ENCODE measurements at places on chromosomes 6 and 20.

- no peak for DNase-seq
These were observed 94.5 kb downstream of the PTPRK start for GRCh38 chr6:128425856-128426255.

DNA sequence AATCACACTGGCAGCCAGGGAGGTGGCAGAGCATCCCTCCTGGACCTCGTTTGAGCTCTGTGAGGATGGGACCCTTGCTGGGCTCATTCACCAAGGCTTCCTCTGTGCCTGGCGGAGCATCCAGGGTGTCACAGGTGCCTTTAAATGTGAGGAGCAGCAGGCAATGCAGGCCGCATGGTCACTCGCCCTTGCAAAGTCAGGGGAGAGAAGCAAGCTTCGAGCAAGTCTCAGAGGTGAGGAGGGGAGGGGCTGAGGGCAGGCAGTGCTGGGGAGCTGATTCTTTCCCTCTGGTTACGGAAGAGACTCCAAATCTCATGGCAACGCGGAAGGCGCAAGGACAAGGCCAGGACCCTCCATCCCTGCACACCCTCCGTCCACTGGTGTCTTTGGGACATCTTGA, 182.7 kb upstream of the PMEPA1 start:
- DNase-seq: no peak

DNA sequence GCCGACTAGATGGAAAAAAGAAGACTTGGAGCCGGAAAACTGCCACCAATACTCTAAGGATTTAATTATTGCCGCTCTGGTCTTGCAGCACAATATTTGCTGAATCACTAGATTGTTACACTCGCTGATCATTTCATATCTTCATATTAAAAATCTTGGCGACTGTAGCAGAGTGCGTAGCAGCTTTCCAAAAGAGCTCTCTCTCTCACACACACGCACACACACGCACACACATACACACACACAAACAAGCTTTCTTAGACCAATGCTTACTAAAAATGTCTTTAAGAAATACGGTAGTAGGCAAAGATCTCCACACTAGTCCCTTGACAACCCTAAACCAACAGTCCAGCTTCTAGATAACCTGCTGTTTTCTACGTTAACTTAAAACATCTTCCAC, 7.7 kb downstream of the GRIK2 start:
- no peak for DNase-seq

DNA sequence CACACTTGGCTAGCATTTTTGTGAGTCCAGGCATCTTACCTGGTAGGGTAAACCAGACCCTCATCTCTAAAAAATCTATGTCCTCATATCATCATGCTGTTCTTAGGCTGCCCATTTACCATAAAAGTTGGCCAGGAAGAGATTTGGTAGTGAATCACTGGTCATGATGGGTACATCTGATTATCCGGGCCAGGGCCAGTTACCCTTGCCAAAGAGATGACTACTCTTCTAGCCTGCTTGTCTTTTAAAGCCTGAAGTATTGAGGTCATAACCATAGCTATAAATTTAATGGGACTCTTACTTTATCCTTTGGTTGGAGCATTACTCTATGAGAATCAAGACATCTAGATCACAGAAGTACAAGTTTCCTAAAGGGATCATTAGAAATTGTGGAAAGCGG, 276.8 kb downstream of the TENT5A start:
- no peak for DNase-seq

GRCh38 chr6:43706788-43707187, 19.2 kb upstream of the MRPS18A start:
- DNase-seq: no peak

DNA sequence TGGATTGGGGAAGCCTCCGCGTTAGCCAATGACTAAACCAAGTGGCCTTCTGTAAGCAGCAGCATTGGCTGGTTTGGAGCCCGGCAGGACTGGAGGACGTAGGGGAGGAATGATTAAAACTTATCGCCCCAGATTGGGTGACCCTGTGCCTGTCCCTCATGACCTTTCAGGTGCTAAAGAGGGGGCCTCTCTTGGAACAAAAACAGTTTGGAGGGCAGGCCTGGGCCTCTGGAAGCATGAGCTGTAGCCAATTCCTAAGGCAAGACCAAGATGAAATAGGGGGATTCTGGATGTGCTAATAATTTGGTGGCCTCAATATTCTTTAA, 1.4 kb downstream of the GMPR start:
- DNase-seq: peak; percentile 43

DNA sequence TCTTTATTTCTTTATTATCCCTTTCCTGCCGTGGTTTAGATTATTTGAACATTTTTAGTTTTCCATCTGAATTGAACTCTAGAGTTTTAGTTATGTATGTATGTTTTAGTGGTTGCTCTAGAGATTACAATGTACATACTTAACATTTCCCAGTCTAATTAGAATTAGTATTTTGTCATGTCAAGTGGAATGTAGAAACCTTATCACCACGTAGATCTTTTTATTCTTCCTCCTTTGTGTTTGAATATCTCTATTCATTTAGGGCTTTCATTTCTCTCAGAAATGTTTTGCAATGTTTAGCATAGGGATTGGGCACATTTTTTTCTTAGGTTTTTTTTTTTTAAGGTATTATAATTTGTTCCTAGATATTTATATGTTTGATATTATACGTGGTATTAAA, 73.1 kb upstream of the EZR start:
- no peak for DNase-seq

- DNase-seq: no peak
These were observed 116.0 kb upstream of the JARID2 start for GRCh38 chr6:15129887-15130286.

DNA sequence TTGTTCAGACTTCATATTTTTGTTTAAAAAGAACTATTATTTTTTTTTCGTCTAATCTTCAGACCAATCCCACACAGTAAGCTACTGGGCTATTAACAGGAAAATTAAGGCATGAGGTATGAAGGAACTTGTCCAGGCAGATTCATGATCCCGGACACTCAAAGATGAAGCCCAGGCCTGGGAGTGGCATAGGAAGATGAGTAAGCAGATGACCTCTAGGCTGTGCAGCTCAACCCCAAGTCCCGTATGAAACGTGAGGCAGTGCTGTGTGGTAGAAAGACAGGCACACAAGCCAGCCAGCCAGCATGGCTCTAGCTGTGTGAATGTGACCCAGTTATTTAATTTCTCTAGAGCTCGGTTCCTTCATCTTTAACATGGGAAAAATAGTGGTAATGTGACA, 231.9 kb downstream of the CLIC5 start:
- DNase-seq: no peak

GRCh38 chr20:40902661-40903060, 126.0 kb upstream of the TOP1 start:
- no peak for DNase-seq

DNA sequence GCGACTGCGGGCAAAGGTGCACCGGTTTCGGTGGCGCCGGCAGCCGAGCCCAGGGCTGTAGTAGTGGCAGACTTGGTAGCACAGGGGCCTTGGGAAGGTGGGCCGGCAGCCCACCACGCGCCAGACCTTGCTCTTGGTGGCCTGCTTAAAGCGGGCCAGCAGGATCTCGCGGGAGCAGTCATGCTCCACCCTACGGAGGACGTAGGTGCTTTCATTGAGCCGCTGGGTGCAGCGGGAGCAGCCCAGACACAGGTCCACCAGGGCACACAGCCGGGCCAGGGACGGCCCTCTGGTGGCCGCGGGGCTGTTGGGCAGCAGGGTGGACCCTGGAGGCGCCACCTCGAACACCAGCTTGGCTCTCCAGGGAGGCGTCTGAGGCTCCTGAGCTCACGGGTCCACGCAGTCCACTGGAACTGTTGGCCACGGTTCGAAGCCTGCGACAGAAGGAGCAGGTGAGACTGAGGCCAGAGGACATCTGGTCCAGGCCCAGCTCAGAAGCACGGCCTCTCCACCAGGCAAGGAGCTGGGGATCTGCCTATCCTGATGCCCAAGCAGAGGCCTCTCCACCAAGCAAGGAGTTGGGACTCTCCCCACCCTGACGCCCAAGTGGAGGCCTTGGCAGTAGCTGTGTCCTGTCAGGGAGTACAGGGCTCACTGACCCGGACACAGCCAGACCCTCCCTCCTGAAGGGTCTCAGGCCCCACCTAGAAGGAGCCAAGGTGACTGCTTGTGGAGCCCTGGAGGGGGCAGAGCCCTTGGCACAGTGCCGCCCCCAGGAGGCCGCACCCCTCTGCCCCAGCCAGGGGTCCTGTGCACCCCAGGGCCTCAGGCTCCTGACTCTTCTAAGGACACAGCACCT, 1.0 kb downstream of the HELZ2 start:
- no peak for DNase-seq

DNA sequence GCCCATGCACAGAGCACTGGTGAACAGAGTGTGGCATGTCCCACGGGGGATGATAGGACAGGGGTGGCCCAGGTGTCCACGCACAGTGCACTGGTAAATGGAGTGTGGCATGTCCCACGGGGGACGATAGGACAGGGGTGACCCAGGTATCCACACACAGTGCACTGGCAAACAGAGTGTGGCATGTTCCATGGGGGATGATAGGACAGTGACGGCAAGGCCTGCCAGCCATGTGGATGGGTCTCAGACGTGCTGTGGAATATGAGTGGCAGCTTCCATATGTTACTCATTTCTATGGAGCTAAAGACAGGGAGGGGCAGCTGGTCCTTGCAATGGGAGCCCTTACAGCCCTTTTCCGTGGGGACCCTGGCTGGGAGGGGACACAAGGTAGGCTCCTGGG, 168.7 kb downstream of the CDH4 start:
- DNase-seq: no peak

- no peak for DNase-seq
These were observed 104.2 kb upstream of the THEMIS start for GRCh38 chr6:128005009-128005408.

DNA sequence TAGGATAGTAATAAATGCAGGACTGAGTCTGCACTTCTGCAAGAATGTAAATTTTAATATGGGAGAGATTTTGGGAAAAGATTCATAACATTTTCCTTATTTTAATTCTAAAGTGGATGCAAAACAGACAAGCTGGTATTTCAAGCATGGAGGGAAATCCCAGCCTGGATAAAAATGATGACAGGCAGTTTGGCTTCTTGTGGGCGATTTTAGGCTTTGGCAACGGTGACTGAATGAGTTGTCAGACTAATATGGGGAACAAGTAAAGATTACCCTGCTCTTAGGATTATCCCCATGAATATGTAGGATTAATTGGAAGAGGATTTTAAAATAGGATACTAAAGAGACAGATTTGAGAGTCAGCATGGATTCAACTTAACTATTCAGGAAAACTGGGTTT, 21.0 kb downstream of the OGFRL1 start:
- DNase-seq: no peak

DNA sequence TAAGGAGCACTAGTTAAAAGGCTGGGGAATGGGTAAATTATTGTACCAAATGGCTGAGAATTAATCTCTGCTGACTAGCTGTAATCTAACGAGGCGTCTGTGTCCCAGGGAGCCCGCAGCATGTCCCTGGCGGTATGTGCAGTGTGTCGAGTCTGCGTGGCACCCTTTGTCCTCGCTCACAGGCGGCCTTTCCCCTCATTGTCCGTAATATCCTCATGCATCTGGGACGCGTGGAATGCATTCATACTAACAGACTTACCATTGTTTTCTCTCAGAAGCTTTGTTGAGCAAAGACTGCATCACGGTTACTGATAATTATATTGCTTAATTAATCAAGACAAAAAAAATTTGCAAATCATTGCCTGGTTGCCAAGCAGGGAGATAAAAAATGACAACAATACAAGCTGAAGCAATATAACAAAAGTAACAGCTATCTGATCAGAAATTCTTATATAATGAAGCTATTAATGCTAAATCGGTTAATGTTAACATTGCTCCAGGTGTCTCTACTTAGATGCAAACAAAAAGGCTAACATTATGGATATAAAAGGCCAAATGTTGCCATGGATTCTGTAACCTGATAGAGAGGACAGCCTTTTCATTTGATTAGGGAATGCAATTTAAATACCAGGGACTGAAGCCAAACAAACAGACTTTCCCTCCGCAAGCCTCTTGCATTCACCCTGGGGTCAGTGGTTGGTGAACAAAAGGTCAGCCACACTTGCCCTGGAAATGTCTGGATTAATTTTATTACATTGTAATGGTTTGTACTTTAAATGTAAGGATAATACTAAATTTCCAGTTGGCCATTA, 124.8 kb downstream of the INSM1 start:
- no peak for DNase-seq

GRCh38 chr6:423055-423798, 31.7 kb downstream of the IRF4 start:
- no peak for DNase-seq

DNA sequence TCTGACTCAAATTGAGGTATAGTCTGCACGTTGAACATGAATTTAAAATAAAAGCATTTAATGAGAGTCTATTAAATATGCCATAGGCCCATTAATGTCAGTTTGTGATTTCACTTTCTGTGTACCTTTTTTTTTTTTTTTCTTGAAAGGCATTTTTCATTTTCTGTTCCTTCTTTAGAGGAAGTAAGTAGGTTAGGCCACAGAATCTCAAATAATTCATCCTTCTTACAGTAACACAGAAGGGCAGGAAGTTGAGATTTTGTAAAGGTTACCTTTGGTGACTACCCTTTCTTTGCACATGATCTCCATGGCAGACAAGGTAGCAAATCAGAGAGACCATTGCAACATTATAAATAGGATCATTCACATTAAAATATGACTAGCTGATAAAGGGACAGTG, 9.6 kb downstream of the L3MBTL3 start:
- no peak for DNase-seq

- no peak for DNase-seq
These were observed 23.8 kb downstream of the NKX2-2 start for GRCh38 chr20:21490105-21490504.

DNA sequence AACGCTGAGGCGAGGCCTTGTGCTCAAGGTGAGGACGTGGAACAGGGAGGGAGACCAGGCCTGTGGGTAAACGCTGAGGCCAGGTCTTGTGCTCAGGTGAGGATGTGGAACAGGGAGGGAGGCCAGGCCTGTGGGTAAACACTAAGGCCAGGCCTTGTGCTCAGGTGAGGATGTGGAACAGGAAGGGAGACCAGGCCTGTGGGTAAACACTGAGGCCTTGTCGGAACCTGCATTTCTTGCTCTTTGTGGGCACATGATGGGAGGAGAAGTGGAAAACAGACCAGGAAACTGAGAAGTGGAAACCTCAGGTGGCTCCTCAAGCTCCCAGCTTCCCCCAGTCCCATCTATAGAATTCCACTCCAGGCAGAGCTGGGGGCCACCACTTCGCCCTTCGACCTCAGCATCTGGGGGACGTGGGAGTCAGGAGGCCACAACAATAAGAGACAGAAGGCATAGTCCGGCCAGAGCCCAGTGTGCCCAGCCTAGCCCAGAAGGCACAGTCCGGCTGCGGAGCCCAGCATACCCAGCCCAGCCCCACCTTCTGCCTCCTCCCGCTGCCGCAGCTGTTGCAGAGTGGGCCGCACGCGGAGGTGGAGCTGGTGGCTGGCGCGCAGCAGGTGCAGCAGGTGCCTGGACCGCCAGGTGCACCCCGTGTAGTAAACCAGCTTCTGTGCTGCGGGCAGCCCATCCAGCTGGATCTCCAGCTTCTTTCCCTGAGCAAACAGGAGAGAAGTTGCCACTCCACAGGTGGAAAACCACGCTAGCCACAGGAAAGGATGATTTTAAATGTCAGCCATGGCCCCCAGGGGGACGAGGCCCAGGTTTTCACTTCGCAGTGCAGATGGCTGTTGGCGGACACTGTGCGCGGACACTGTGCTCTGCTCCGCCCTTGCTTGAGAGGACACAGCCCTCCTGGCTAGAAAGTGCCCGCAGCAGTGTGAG, 17.5 kb downstream of the FRMD1 start:
- no peak for DNase-seq

- no peak for DNase-seq
These were observed 695.0 kb downstream of the COL12A1 start for GRCh38 chr6:74510878-74511277.
